PC-3 (cell line): ENCODE measurements at places on chromosomes 6 and 20.

DNA sequence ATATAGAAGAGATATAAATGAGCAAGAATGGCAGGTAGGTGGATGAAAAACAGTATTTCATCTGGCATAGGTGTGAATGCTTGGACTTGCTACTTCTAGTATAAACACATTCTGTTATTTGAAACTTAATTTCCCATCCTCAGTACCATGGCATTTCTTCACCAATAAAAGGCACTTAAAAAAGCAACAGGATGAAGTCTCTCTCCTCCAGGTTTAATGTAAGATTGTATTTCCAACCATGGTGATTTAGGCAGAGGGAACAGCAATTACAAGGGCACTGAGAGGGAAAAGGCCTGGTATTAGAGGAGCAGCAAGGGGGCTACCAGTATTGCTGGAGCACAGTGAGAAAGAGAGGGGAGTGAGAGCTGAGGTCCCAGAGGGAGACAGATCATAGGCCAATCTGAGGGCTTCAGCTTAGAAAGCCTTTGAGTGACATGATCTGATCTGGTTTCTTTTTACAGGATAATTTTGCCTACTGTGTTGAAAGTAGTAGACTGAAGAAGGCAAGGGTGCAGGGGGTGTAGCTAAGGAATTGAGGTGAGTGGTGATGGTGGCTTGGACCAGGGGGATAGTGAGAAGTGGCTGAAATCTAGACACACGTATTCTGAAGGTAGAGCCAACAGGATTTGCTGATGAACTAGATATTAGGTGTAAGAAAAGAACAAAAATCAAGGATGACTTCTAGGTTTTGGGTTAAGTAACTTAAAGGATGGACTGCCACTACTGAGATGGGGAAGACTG is 67.8 kb upstream of the SMIM29 start:
- no peak for DNase-seq

GRCh38 chr6:166611631-166612030 is 15.4 kb downstream of the RPS6KA2 start:
- peak; percentile 19 for DNase-seq

DNA sequence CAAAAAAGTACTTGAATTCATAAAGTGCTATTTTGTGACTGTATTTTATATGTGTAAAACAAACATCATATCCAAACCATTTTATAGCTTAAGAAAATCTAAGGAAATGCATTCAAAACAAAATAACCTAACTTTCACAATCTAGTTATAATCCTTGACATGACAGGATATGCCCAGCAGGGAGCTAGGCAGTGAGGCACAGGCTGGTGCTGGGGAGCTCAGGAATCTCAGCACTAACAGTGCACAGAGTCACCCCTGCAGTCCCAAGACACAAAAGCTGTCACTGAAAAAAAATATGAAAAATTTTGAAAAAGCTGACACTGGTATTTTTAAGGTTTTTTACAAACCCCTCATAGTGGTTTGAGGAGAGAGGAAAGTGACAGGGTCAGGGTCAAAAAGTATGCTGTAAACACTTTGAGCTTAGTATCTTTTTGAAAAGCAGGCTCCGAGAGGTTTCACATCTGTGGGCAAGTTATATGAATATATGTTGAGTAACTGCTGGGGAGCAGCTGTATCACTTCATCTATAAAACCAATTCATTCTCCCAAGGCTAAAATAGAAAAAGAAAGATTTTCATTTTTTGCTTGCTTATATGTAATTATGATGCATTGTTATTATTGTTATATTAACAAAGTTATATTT is 24.1 kb downstream of the LGSN start:
- DNase-seq = no peak

GRCh38 chr6:157732007-157732406 is 91.0 kb upstream of the SNX9 start:
- no peak for DNase-seq

GRCh38 chr6:148195511-148195910 is 147.1 kb upstream of the SASH1 start:
- DNase-seq = no peak

DNA sequence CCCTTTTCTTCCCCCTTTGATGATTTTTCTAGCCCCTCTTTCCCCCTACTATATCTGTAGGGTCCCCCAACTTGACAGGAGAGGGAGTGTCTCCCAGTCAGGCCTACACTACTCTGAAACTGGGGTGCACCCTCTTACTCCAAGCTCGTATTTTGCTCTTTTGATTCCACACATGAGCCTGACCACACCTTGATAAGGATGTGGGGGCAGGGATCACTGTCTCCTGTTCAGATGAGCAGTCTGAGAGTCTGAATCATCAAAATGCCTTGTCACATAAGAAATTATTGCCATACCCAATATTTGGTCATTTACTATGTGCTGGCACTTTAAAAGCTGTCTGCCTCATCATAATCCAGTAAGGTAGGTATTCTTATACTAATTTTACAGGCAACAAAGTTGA is 15.9 kb downstream of the PNPLA1 start:
- no peak for DNase-seq

DNA sequence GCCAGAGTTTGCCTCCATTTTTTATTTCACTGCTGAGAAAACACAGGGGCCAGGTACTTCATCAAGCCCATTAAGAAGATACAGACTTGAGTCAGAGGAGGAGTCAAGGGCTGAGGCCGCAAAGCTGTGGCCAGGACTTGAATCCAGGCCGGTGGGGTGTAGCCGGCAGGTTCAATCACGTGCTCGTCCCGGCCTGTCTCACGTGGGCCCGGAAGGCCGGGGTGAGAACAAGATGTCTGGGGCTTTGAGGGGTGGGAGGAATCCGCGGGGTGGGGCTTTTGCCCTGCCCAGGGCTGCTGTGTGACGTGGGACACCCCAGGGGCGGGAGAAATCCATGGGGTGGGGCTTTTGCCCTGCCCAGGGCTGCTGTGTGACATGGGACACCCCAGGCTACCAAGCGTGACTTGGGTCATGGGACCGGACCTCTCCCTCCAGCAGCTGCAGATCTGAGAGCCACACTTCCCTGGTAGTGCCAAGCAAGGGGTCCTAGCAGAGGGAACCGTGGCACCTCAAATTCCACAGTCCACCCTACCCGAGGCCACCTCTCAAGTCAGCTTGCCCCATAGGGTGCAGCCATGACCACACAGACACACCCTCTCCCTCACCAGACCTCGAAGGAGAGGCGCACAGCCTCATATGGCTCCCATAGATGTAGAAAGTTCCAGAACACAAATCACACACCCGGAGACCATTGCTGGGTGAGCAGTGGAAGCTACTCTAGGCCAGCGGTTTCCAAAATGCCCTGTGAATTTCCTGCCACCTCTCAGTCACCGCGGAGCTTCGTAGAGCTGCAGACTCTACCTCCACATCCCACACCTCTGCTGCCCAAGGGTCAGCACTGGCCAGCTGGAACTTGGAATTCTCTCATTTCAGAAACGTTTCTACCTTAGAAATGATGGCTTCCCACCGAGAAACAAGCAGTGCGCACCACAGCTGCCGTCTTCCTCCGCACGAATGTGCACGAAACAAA is 156.1 kb downstream of the DLL1 start:
- DNase-seq = no peak
